ENCODE measurements at places on chromosomes 3 and 15. TPM values are rescaled to one million over a fixed set of nuclear protein-coding genes. Genes with fewer than 3 reads are reported as not detected.

Gene DCUN1D1
- 35.0 TPM for total RNA-seq

Gene C2CD4A
- 1.1 TPM for total RNA-seq

Gene ANKUB1
- total RNA-seq = not detected

Gene SGO1
- 15.5 TPM for total RNA-seq

Gene SCG5
- 3.3 TPM for total RNA-seq

Gene CIP2A
- 33.7 TPM for total RNA-seq

Gene DOCK3
- 0.16 TPM for total RNA-seq

Gene LDHAL6B
- not detected for total RNA-seq

Gene REC114
- not detected for total RNA-seq

Gene CCDC54
- total RNA-seq = not detected

Gene BUB1B
- 65.6 TPM for total RNA-seq

Gene HIGD2B
- not detected for total RNA-seq

Gene GP9
- total RNA-seq = not detected

Gene LTK
- total RNA-seq = 0.21 TPM

Gene ZNF860
- total RNA-seq = 0.73 TPM

Gene PTX3
- total RNA-seq = 172 TPM

Gene SLC51A
- total RNA-seq = not detected
